ENCODE measurements at places on chromosomes 16 and 17.
A peak's percentile ranks its signal among the peaks of the same experiment; 100 is the strongest.

DNA sequence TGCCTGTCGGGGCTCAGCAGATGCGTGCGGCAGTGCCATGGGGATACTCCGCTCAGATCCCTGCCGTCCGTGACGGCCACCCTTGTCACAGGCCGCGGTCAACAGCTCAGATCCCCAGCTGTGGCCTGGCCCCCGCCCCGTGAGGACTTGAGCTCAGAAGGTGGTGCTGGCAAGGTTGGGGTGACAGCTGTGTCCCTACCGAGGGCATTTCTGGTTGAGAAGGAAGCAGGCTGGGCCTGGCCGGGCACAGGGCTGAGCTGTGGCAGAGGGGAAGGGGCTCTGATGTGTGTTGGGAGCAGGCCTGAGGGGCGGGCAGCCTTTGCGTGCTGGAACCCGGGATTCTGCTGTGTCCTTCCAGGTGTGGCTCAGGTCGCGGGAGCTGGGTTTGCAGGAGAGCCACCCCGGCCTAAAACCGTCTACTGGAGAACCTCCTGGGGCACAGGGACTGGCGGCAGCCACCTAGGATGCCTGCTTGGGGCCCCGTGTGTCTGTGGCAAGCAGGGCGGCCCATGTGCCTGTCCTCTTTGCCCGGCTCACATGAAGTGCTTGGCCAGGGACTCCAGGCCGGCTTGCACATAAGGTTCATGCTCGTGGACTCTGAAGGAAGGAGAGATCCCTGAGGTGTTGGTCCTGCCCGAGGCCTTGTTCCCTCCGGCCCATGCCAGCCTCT lies 5.1 kb downstream of the UBE2I start:
- DNase-seq, result no peak

DNA sequence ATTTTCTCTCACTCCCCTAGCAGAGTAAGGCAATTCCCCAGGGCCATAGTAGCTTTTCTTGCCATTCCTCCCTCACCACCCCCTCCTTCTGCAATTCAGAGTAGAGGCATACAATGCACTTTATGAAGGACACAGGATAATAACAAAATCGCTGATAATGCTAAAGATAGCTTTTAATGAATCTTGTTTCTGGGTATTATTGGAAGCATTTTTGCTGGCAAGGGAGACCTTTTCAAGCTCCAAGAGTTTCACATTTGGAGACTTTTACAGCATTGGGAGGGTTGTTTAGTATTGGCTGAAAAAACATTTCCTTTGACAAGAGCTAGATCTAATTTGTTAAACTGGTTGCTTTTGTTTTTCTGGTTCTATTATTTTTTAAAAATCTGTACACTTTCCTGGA lies 573.0 kb upstream of the C16orf82 start:
- no peak for DNase-seq

DNA sequence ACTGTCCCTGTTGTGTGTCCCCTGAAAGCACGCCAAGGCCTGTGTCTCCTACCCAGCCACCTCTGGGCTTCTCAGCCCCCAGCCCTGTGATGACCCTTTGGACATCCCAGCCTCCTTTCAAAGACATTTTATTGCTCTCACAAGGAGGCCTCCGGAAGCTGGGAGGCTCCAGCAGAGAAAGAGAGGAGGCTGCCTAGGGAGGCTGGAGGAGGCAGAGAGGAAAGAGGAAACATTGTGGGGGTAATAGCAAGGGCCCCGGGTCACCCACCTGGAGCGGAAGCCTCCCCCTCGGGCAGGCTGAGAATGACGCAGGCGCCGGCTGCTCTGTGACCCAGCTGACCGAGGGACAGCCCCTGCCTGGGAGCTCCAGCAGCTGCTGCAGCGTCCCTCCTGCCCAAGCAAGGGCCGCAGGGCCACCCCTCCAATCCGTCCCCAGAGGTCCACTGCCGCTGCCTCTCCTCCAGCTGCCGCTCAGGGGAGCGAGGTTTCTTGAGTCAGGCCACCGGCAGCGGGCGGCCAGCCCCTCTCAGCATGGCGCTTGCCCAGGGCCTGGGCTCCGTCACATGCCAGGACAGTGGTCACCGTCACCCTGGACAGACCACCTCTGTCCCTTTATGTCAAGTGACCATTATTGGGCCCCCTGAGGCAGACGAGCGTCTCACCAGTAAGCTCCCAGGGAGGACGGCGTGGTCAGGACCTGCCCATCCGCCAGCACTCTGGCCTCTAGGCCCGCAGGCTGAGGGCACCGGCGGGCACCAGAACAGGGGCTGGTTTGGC lies 29.3 kb downstream of the ACTG1 start:
- no peak for DNase-seq

DNA sequence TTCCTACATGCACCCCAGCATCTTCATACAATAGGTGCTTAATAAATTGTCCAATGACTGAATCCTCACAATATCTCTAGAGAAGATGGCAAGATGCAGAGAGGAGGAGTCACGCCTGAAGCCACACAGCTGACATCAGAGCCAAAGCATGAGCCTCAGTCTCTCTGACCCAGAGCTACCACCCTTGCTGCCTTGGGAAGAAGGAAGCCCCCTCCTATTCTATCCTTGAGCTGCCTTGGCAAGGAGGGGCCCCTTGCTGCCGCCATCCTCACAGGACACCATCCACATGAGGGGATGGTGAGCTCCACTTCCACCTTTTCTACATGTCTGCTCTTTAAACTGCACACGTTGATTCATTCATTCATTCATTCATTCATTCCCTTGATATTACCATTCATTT lies 37.0 kb upstream of the C16orf78 start:
- DNase-seq, result no peak

GRCh38 chr16:80931801-80932707 lies 74.6 kb downstream of the CMC2 start:
- DNase-seq, result no peak

- no peak for DNase-seq
These were observed 910 bp upstream of the RAMP2 start for GRCh38 chr17:42759982-42760651.

DNA sequence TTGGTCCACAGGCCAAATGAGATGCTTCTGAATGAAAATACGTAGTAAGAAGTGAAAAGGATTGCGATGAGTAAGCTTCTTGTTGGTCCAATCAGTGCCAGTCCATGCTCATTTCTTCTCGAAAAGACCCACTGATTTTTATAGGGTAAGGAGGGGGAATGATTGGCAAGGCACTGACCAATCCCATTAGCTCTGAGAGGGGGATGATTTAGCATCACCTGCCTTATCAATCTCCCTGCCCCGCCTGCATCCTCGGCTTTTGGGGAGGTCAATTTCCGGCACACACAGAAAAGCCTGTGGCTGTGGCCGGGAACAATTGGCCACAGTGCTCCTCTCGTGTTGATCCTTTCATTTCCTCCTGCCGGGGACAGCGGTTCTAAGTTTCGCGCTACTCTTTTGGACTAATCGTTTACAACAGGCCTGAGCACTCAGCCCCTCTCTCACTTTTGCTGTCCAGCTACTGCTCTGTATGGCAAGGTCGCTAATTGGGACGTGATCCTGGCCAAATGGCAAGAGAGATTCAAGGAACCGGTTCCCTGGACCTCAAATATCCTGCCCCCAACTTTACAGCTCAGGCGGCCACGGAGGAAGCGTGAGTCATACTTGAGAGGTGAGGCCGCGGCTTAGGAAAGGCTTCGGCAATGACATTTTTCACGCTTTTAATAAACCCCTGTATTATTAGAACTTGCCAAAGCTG lies 43.1 kb downstream of the TBX4 start:
- DNase-seq, result no peak

- no peak for DNase-seq
These were observed 24.9 kb downstream of the TRIM16 start for GRCh38 chr17:15659236-15659635.

- DNase-seq, result no peak
These were observed at the start of gene SCIMP for GRCh38 chr17:5234645-5235576. TSS of gene SCIMP (minus strand) at chr17:5234860. CDS start at chr17:5234755, 105 bp downstream.

DNA sequence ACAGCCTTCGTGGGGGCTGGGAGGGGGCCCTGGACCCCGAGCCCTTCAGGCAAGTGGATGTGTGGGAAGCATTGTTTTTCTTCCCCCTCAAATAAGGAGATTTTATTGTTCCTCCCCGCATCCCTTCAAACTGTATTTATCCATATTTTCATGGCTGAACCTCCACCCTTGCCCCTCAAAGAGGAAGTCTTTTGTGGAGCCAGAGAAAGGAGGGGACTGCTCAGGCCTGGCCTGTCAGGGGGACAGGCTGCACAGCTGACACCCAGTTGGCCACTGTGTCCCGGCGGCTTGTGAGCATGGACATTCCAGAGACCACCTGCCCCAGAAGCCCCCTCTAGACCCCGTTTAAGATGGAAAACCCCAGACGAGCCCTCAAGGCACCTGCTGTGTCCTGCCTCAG lies 15.9 kb downstream of the HEXIM2 start:
- DNase-seq, result no peak

DNA sequence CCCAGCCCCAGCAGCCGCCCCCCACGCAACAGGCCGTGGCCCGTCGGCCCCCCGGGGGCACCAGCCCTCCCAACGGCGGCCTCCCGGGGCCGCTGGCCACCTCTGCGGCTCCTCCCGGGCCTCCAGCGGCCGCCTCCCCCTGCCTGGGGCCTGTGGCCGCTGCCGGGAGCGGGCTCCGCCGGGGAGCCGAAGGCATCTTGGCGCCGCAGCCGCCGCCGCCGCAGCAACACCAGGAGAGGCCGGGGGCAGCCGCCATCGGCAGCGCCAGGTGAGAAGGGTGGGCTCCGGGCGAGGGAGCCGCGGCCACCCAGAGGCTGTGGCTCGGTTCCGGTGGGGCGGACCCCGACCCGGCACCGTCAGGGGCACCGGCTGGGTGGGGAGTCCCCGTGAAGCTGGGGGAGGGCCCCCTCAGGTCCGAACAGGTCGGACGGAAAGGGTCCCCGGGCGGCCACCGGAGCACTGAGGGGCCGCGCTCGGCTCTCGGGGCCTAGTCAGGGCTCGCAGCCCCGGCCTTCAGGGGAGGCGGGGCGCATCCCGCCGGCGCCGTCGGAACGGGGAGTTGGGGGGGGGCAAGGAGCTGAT lies 583 bp downstream of the ATXN2L start:
- DNase-seq, result no peak

- no peak for DNase-seq
These were observed 203.0 kb upstream of the DYNLRB2 start for GRCh38 chr16:80337786-80338185.

DNA sequence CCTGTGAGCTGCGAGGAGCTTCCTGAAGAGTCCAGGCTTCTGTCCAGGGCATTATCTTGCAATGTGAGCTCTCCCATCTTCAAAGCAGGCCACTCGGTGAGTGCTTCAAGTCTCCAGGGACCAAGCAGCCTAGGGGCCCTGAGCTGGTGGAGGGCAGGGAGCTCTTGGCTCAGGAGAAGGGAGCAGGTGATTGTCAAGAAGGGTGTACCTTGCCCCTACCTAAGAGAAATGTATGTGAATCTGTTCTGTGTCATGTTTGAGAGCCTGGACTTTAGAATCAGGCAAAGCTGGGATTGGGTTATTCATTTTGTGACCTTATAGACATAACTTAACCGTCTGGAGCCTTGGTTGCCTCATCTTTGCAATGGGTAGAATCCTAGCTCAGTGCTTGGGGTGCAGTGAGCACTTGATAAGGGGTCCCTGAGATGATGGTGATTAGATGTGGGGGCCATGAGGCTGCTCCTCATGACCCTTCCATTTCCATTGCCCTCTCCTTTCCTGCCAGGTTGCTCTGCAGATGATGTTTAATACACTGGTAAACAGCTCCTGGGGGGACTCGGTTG lies 15.9 kb downstream of the ZNF768 start:
- no peak for DNase-seq

- no peak for DNase-seq
These were observed 454.9 kb downstream of the SOX9 start for GRCh38 chr17:72575542-72576233.

- no peak for DNase-seq
These were observed 29.9 kb upstream of the ENDOV start for GRCh38 chr17:80385046-80385445.

GRCh38 chr16:82748026-82748425 lies 121.3 kb downstream of the CDH13 start:
- no peak for DNase-seq

DNA sequence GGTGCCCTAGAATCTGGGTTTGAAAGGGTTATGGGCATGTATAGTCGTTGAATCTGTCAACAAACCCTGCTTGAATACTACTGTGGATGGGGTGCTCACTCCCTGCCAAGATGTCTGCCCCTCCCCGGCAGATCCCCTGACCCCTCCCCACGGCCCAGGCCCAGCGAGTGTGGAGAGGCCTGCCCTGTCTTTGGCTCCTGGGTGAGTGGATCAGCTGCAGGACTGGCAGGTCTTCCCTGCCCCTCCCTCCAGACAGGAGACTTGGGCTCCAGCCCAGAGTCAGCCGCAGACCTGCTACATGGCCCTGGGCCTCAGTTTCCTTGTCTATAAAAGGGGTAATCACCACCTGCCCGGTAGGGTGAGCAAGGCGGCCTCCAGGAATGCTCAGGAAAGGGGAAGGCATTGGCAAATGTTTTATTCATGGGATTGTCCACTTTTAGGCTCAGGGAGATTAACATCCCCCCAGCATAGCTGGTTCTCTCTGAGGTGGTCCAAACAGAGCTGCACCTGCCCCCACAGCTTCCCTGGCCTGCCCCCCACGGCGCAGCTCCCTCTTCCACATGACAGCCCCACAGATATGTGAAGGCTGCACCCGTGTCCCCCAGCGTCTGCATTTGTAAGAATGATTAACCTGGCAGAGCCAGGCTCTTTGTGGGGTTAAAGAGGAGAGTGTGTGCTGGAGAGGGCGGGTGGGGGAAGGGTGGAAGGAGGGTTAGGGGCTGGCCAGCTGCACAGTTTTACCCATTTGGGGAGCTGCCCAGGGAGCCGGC lies 18.5 kb upstream of the SPNS2 start:
- no peak for DNase-seq

DNA sequence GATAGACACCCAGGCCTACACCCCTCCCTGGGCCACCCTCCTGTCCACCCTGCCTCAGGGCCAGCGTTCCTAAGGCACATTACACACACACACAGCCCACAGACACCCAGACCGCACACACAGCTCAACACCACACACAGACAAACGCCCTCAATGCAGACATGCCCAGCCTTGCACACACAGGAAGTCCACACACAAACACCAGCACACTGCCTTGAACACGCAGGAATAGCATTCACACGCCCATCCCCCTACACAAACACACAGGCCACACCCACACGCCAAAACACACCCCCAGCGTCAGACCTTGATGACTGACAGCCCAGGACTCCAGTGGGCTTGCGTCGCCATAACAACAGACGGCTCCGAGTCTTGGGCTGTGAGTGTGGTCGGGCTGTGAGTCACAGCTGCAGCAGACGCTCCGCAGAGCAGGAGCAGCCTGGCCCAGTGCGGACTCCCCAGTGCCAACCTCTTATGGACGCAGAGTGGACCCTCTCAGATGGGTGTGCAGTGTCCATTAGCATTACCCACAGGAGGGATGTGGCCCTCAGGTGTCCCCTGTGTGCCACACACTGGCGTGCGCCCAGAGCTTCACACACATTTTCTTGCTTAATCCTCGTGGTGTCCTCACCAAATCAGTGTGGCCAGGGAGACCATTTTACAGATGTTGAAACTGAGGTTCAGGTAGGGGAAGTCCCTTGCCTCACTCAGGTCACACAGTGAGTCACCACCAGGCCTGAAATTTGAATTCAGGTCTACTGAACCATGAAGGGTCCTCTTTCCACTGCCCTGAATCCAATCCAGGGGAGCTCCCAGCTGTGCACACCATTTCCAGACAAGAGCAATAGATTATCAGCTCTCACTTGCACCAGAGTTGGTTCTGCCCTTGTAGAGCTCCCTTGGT lies 17.8 kb upstream of the RAI1 start:
- peak; percentile 79 for DNase-seq

GRCh38 chr17:49407981-49408501 lies 6.6 kb downstream of the PHB1 start:
- peak; percentile 86 for DNase-seq

Data from activated naive CD4-positive, alpha-beta T cell treated with Interleukin-2 at 50 U/mL for 16 hours (primary cell).